ENCODE measurements at places on chromosomes 6 and 20. TPM values are rescaled to one million over a fixed set of nuclear protein-coding genes. Genes with fewer than 3 reads are reported as not detected.

Gene KHDC1L
- total RNA-seq = not detected

DNA sequence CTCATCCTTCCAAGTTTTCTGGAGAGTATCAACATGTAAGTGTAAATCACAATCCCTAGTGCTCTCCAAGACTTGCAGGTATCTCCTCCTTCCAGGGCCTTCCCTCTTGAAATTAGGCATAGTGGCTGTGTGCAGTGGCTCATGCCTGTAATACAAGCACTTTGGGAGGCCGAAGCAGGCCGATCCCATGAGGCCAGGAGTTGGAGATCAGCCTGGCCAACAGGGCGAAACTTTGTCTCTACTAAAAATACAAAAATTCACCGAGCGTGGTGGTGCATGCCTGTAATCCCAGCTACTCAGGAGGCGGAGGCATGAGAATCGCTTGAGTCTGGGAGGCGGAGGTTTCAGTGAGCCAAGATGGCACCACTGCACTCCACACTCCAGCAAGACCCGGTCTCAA, 9.4 kb upstream of the ANGPT4 start:
- DNase-seq = no peak

- no peak for DNase-seq
Observed at GRCh38 chr6:137361701-137362100, 132.5 kb downstream of the OLIG3 start.

Gene SOD2
- 1,498 TPM for total RNA-seq

DNA sequence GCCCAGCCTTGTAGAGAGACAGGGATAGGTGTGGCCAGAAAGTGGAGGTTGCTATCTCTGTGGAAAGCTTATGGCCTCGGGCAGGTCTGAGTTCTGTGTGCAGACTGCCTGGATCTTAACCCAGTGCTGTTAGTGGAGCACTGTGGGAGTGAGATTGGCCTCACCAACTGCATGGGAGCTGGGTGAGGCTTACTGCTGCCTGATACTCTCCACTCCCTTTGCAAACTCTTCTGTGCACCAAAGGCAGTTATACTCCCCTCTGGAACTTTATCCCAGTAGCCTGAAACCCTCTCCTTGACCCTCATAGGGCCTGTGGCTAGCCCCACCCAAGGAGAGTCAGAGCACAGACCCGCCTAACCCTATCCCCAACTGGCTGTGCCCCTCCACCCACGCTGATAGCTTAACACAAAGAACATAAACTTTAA, 41.4 kb upstream of the PKIB start:
- no peak for DNase-seq

DNA sequence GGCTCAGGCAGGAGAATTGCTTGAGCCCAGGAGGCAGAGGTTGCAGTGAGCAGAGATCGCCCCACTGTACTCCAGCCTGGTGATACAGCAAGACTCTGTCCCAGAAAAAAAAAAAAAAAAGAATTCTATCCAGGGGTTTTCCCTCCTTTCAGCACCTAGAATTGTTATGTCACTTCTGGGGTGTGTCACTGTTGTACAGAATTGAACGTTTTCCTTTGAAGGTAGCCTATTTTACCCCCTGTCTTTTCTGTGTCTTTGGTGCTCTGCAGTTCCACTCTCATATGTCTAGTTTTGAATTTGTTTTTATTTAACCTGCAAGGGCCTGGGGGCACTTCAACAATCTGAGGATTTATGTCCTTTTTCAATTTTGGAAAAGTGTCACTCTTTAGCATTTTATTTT, 19.3 kb upstream of the ARID1B start:
- no peak for DNase-seq

DNA sequence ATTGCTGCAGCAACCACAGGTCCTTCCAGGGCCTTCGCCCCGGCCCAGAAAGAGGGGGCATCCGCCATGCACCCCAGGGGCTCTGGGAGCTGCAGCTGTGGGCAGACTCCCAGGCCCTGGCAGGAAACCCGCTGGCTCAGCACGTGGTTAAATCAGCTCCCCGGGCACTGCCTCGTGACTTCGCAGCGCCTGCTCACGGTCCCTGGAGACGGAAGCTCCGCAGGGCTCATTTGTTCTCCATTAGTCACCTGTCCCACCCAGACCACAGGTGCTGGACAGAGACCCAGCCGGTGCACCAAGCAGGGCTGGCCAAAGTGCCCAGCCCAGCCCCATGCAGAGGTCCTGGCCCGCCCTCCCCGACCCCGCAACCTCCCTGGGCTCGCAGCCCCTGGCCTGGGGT, 14.7 kb downstream of the KCNQ2 start:
- DNase-seq = no peak

All from sigmoid colon (tissue), 7 donors.